ENCODE measurements at places on chromosomes 7 and 10.

DNA sequence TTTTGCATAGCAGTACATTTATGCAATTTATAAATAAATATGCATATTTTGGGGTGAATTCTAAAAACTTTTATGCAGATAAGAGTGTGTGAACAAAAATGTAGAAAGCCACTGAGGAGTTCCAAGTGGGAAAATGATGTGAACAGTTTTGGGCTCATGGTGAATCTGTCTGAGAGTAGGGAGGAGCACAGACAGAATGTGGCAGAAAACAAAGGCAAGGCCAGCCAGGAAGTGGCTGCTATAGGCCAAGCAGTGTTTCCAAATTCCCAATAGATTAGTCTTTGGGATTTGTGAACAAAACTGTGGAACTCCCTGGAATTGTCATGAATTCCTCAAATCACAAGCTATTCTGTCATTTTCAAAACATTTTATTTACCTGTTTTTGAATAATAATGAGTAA lies 73.6 kb upstream of the AMPH start:
- peak; percentile 32 for DNase-seq

GRCh38 chr7:97871659-97872024 lies 566 bp downstream of the ASNS start:
- no peak for DNase-seq

DNA sequence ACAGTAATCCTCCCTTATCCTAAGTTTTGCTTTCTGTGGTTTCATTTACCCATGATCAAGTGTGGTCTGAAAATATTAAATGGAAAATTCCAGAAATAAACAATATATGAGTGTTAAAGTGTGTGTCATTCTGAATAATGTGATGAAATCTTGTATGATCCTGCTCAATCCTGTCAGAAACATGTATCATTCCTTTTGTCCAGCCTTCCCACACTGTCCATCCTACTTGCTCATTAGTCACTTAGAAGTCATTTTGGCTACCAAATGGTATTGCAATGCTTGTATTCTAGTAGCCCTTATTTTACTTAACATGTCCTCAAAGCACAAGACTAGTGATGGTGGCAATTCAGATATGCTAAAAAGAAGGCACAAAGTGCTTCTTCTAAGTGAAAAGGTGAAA lies 1211.2 kb upstream of the SORCS1 start:
- peak; percentile 48 for DNase-seq

- DNase-seq = no peak
Observed at GRCh38 chr7:139426258-139427028, 57.0 kb downstream of the KLRG2 start.

GRCh38 chr7:72077786-72078185 lies 334.4 kb downstream of the CALN1 start:
- DNase-seq = no peak

DNA sequence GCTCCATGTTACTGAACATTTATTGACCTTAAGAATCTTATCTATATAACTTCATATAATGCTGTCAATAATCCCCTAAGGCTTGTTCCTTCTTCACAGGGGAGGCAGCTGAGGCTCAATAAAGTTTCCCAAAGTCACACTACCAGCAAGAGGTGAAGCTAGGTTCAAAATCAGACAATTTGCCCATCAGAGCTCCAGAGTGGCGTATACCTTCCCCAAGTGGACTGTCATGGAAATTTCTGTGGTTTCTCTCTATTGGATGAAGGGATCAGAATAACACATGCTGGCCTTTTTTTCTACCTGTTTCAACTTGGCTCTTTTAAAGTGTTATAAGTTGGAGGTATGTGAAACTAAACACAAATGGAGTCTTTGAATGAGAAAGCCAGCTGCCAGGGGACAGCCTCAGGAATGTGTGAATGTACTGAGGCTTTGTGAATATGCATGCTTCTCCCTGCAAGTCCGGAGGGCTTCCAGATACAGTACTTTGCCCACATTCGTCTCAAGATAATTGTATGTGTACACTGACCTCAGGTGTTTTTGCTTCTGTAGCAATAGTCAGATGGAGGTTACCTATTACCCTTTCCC lies 656.3 kb upstream of the CELF2 start:
- DNase-seq = no peak

GRCh38 chr10:1475098-1475591 lies 262.2 kb downstream of the ADARB2 start:
- no peak for DNase-seq

DNA sequence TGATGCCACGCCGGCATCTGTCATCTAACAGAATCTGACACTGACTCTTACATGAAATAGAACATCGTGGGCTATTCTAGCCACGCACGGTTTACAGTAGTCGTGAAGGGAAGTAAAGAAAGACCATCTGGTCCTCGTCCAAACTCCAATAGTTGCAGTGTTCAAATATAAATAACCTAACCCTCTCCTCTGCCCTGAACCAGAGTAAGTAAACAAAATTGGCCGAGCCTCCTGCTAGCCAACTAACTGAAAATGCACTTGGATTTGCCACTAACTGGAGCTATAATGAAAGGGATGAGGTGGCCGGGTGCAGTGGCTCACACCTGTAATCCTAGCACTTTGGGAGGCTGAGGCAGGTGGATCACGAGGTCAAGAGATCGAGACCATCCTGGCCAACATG lies 29.5 kb upstream of the ZC3HAV1L start:
- DNase-seq = no peak

DNA sequence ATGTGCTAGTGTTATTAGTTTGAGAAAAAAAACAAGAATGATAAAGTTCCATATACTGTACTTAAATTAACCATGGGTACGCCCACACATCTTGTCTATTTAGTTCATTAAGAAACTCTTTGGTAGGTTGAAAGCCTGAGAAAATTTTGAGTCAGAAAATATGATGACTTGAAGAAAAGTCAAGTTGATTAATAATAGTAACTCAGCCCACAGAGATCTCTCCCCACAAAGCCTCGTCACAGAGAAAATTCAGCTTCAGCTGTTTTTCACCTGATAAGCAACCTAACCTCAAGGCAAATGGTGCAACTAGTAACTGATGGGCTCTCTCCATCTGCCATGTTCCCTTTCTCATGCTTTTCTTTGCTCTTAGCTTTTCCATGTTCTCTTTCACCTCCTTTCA lies 1021.6 kb downstream of the GATA3 start:
- DNase-seq = no peak

DNA sequence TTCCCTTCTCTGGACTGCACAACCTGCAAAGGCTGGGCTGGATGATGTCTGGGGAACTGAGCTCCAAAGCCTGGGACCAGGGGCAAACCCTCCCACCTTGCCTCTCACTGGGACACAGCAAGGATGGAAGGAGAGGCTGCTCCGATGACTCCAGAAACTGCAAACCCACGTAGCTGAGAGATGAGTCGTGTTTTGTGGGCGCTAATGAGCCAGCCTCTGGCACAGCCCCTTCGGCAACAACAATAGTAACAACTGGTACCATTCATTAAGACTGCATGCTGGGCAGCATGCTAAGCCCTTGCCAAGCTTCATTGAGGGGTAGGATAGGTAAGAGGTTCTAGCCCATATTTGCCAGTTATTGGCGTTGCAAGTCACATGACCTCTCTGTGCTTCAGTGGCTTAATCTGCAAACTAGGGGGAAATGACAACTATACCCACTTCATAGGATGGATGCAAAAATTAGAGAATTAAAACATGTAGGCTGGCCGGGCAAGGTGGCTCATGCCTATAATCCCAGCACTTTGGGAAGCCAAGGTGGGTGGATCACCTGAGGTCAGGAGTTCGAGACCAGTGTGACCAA lies 145.9 kb downstream of the SH3PXD2A start:
- peak; percentile 71 for DNase-seq

- DNase-seq = peak; percentile 53
Observed at GRCh38 chr10:12825260-12825849, 176.2 kb downstream of the CCDC3 start.

DNA sequence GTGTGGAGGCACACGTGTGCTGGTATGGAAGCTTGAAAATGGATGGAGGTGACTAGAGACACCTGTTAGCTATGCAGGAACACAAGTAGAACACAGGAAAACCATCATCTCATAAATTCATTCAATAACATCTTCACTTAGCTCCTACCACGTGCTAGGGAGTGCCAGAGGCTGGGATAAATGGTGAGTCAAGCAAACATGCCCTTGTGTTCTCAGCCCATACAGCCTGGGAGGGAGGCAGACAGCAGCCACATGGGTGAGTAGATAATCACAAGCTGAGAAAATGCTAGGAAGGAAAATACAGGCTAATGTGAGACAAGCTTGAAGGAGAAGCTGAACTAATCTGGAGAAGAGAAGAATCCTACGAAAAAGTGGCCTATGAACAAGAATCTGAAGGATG lies 468.0 kb upstream of the ZMIZ1 start:
- DNase-seq = peak; percentile 11

GRCh38 chr10:80664071-80664680 lies 126.5 kb downstream of the SH2D4B start:
- peak; percentile 62 for DNase-seq

GRCh38 chr7:116653204-116653603 lies 18.8 kb upstream of the MET start:
- DNase-seq = peak; percentile 30

GRCh38 chr10:116274064-116274904 lies 1.3 kb upstream of the GFRA1 start:
- DNase-seq = peak; percentile 18

- DNase-seq = no peak
Observed at GRCh38 chr10:131886237-131886636, 14.6 kb upstream of the PPP2R2D start.

DNA sequence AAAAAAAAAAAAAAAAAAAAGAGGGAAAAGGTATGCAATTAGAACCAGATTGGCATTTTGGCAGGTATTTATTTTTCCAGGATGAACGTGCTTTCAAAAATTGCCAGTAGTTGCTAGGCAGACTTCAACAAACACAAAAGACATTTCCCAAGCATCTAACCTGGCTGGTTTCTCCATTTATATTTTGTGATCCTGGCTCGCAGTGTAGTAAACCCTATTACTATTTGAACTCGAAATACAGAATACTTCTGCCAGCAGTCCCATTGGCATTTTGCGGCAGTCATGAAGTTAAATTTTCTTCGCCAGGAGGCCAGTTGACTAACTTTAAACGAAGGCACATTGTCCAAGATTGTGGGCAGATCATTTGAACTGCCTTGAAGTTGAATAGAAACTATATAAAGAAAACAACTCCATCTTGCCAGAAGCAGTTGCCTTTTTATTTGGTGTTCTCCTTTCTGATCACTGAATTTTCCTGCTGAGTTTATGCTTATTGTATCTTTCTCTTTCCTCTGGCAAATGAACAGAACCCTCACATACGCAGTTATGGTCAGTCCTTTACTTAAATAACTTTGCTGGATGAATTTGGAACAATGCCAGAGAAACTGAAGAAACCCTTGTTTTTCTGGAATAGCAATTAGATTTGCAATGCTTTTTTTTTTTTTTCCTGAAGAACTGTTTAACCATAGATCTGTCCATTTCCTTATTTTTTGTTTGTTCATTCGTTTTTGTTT lies 132.9 kb downstream of the BICC1 start:
- no peak for DNase-seq

- no peak for DNase-seq
Observed at GRCh38 chr7:51010534-51010933, 227.8 kb upstream of the GRB10 start.

DNA sequence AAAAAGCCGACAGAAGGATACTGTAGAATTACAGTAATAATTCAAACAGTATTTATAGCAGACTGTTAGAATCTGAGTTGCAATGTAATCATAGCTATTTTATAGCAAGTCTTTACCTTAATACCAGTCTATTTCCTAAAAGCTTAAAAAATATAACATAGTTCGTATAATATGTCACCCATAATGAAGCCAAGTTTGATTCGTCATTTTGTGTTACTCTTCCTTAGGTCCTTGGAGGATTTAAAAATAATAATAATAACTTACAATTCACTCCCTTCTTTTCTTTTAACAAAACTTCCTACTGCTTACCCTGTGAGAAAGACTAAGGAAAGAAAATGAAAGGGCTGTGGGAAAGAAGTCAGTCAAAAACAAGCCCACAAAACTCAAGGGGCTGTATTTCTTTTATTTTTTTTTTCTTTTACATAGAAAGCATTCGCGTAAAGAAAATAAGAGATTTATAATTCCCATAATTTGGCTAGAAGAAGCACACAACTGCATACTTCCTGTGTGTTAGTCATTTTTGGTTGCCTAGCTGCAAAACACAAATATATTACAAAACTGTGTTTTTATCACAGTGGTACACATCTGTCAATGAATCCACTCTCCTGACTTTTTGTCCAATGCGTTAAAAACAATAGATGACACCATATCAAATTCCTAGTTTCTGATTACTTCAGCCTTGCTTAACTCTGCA lies 187.2 kb upstream of the CELF2 start:
- DNase-seq = peak; percentile 91

- DNase-seq = peak; percentile 44
Observed at GRCh38 chr10:62587011-62587410, 212.8 kb downstream of the ZNF365 start.

DNA sequence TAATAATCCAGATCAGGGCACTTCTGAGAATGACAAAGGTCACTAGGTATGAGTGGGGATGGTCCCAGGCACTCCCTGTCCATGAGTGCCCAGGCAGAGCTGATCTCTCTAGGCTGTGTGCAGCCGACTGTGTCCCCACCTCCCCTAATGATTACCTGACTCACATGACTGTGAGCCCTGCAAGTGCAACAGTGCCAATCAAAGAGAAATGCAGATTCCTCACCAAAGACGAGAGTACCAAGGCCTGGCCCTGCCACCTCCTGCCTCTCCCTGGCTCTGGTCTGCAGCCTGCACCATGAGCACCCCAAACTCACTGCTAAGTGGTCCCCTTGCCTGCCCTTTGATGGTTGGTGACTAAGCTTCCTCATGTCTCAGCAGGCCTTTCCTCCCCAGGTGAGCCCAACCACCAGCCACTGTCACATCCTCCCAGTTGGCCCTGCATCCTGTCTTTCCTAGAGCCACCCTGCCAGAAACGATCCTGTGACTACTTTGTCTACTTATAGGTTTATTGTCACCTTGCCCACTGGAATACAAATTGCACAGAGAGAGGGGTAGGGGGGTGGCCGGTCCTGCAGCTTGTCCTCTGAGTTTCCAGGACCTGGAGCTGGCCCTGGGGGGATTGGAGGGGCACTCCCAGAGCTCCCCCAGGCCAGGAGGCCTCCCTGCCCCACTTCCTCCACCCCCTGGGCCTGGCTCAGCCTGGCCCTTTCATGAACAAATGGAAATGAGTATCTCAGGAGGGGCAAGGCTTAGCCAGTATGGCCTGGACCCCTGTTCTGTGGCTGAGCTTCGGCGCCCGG lies 22.4 kb upstream of the GDF10 start:
- DNase-seq = no peak

Measured in fibroblast of skin of back (primary cell).